NCI-H69 (cell line): ENCODE measurements at places on chromosomes 11 and 22.
A peak's percentile ranks its signal among the peaks of the same experiment; 100 is the strongest.

DNA sequence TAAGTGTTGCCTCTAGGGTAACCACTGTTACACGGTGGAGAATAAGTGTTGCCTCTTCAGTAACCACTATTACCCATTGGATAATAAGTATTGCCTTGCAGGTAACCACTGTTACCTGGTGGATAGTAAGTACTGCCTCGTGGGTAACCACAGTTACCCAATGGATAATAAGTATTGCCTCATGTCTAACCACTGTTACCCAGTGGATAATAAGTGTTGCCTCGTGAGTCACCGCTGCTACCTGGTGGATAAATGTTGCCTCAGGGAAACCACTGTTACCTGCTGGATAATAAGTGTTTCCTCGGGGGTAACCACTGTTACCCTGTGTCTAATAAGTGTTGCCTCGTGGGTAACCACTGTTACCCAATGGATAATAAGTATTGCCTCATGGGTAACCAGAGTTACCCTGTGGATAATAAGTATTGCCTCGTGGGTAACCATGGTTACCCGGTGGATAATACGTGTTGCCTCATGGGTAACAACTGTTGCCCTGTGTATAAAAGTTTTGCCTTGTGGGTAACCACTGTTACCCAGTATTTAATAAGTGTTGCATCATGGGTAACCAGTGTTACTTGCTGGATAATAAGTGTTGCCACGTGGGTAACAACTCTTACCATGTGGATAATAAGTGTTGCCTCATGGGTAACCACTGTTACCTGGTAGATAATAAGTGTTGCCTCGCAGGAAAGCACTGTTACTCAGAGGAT lies 12.3 kb upstream of the NXPE4 start:
- no peak for DNase-seq

DNA sequence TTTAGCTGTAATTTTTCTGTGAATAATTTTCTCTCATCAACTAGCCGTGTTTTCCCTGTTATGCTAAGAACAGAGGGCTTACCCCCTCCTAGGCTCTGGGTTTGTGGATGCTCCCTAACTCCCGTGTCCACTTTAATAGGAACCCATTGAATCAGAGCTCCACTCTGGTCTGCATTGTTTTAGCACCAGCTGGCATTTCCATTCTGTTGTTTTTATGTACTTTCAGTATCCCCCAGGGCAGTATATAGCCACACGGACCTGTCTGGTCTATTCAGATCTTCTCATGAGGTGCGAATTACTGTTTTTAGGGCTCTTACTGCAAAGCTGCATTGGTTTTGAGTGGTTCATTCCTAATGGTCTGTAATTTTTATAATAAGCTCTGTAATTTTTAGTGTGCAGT lies 16.0 kb downstream of the POLD3 start:
- DNase-seq: peak; percentile 81

DNA sequence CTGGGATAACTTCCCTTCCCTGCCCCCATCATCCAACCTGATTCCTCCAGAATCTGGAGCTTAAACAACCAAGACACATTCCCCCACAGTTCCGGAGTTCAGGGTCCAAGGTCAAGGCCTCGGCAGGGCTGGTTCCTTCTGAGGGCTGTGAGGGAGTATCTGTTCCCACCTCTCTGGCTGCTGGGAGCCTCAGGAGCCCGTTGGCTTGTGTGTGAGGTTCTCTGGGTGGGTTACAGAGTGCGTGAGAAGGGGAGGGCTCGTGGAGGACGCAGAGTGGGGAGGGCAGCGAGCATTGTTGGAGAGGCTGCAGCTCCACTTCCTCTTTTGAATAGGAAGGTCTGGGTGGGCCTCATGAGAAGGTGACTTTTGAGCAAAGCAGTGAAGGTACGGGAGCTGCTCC lies 8.5 kb downstream of the SERHL2 start:
- no peak for DNase-seq

GRCh38 chr11:62341588-62341987 lies 4.3 kb downstream of the ASRGL1 start:
- no peak for DNase-seq

DNA sequence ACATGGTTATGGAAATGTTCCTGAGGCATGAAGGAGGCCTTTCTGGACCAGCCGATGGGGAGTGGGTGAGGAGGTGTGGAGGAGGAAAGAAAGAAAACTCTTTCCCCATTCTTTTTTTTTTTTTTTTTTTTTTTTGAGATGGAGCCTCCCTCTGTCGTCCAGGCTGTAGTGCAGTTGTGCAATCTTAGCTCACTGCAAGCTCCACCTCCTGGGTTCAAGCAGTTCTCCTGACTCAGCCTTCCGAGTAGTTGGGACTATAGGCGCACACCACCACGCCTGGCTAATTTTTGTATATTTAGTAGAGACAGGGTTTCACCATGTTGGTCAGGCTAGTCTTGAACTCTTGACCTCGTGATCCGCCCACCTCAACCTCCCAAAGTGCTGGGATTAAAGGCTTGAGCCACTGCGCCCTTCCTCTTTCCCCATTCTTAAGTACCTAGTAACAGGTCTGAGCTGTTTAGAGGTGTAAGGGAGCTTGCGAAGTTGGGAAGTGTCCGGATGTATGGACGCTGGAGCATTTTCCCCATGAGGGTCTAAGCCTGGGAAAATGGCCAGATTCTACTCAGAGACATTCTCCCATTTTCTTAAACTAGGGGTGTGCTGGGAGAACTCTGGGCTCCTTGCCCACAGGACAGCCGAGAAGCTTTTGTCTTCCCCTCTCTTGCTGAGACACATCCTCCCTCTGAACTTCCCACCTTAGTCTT lies 135.8 kb downstream of the TEAD1 start:
- DNase-seq: no peak

DNA sequence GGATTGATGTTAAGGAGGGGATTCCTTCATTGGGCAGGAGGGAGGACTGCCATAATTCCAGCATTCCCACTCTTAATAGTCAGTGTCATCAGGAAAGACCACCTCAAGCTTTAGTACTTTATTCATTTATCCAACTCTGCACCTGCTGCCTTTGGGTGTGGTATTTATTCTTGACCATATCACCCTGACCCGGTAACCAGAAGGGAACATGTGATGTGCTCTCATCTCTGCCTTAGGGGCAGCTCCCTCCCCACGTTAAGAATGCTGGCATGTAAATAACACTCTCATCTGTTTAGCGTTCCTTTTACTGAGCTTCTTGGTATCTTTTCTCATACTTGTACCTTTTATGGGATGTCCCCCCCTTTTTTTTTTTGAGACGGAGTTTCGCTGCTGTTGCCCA lies 7.7 kb downstream of the CAT start:
- DNase-seq: no peak
